ENCODE measurements at places on chromosomes 3 and 15. TPM values are rescaled to one million over a fixed set of nuclear protein-coding genes. Genes with fewer than 3 reads are reported as not detected.

DNA sequence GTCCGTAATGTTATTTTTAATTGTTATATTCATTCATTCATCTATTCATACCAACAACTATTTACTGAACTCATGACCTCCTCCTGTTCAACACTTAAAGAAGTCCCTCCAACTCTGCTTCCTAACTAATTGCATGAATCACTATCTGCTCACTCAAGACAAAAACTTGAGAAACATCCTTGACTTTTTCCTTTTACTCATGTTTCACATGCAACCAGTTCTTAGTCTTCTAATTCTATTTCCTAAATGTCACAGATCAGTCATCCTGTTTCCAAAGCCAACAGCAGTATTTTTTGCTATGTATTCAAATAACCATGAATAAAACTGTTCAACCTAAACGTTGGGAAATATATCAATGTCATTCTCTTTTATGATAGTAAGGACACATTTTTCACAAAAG, 124.6 kb upstream of the GBE1 start:
- H3K4me3 ChIP-seq = no peak overlapping the region
- H3K27me3 ChIP-seq = no peaks in the 10 kb centered on the region
- peaks cover 8% of the 10 kb centered on the region for H3K4me1 ChIP-seq
- H3K27ac ChIP-seq = no peak overlapping the region

DNA sequence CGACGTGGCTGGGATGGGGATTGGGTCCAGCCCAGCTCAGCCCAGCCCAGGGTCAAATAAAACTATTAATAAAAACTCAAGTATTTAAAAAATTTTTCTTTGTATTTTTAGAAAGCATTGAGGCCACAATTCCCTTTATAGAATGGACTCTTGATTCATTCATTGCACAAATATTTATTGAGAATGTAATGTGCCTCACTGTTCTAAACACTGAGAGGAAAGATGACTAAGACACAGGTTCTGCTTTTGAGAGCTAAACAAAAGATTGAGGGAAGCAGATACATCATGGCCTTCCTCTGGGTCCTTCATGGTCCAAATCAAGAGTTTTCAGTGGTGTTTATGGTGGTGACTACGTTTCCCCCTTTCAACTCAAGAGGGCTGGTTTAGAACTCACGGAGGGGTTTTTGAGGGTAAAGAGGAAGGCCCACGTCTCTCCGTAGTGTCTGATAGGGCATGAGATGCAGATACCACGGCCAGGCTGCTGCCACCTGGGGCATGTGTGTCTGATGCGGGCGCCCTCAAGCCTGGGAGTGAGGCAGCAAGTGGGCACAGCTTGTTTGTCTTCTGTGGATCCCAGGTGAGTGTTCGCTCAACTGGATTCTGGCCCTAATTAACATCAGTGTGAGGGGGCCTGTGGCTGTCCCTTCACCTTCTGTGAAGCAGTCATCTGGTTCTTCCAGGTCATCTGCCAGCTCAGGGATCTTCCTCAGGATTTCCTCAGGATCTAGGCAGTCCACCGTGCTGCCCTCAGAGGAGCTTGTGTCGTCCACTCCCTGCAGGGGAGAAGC, 73.5 kb upstream of the SCN5A start:
- no peak for DNase-seq
- no peaks in the 10 kb centered on the region for H3K36me3 ChIP-seq
- no peaks in the 10 kb centered on the region for H3K27me3 ChIP-seq
- no peak overlapping the region for H3K27ac ChIP-seq

DNA sequence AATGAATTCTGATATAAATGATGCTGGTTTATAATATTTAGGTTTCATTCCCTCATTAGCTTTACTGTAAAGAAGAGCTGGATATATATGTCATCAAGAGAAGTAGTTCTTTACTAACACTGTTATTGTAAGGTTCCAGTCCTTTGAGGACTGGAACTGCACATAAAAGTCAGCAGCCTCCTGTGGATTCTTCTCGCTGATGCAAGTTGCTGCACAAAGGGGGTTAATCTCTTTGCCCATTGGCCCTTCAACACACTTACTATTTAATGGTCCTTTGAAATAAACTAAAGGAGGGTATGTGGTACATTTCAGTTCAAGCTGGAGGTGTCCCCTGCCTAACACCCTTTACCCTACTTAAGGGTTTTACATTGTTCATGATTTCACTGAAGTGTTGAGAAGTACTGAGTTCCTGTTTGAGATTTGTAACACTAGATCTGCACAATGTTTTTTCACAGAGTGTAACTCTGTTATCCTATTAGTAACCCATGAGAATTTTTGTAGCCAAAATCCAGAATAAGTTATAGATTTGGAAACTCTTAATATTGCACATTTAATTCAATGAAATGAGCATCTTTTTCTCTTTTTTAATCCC, 43.9 kb downstream of the NR2C2 start:
- no peak for DNase-seq
- no peaks in the 10 kb centered on the region for H3K4me1 ChIP-seq
- H3K27me3 ChIP-seq = no peaks in the 10 kb centered on the region
- H3K36me3 ChIP-seq = no peaks in the 10 kb centered on the region

DNA sequence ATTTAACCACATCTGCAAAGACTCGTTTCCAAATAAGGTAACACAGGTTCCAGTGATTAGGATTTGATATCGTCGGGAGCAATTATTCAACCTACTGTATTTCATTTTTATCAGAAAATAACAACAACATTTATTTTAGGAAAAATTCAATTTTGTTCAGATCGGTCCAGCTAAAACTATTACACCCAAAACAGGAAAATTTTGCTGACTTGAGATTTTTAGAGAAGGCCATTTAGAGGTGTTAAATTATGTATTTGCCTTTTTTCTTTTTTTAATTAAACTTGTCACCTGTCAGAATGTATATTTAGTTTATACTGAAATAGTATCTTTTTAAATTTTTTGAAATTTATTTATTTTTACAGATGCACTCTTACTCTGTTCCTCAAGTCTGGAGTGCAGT, 81.3 kb downstream of the ARHGAP31 start:
- H3K36me3 ChIP-seq = no peaks in the 10 kb centered on the region
- H3K27me3 ChIP-seq = no peaks in the 10 kb centered on the region
- DNase-seq = no peak

DNA sequence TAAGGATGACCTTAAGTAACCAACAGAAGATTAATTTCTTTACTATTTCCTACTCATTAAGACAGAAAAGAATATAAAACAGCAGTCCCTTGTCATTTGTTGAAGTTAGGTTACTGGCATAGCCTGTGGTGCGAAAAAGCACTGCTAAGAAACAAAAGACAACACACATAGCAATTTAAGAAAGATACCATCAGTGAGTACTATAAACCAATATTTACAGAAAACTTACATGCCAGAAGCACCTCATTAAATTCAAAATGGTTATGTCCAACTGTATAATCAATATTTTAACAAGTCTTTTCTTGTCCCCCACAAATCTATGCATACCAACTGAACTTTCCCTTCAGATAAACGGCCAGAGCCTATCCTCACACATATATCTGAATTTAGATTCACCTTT, 42.0 kb downstream of the ANKRD28 start:
- DNase-seq = no peak
- H3K4me1 ChIP-seq = no peaks in the 10 kb centered on the region

DNA sequence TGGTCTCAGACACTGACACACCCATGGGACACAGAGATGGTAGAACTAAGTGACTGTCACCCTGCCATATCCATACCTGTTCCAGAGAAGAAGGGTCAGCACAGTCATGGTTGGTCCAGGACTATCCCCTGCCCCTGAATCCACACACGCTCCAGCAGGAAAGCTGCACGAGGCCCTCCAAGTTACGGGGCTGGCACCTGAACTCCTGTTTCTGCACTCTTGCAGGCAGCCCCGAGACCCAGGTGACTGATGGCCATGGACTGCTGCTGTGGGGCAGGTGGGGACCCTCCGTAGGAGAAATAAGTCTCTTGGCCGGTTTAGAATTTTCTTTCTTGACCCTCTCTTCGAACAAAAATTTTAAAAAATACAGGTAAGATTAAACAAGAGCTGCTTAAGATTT, 30.6 kb downstream of the CHDH start:
- H3K27ac ChIP-seq = no peak overlapping the region
- H3K4me3 ChIP-seq = no peak overlapping the region
- no peak for DNase-seq

DNA sequence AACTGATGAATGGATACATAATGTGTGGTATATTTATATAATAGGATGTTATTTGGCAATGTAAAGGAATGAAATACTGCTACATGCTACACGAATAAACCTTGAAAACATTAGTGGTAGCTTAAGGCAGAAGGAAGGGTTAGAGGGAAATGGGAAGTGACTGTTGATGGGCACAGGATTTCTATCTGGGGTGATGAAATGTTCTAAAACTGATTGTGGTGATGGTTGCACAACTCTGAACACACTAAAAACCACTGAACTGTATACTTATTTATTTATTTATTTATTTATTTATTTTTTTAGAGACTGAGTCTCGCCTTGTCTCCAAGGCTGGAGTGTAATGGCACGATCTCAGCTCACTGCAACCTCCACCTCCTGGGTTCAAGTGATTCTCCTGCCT, 24.8 kb upstream of the SHISA5 start:
- no peak overlapping the region for H3K27ac ChIP-seq
- H3K36me3 ChIP-seq = no peaks in the 10 kb centered on the region
- no peaks in the 10 kb centered on the region for H3K27me3 ChIP-seq

DNA sequence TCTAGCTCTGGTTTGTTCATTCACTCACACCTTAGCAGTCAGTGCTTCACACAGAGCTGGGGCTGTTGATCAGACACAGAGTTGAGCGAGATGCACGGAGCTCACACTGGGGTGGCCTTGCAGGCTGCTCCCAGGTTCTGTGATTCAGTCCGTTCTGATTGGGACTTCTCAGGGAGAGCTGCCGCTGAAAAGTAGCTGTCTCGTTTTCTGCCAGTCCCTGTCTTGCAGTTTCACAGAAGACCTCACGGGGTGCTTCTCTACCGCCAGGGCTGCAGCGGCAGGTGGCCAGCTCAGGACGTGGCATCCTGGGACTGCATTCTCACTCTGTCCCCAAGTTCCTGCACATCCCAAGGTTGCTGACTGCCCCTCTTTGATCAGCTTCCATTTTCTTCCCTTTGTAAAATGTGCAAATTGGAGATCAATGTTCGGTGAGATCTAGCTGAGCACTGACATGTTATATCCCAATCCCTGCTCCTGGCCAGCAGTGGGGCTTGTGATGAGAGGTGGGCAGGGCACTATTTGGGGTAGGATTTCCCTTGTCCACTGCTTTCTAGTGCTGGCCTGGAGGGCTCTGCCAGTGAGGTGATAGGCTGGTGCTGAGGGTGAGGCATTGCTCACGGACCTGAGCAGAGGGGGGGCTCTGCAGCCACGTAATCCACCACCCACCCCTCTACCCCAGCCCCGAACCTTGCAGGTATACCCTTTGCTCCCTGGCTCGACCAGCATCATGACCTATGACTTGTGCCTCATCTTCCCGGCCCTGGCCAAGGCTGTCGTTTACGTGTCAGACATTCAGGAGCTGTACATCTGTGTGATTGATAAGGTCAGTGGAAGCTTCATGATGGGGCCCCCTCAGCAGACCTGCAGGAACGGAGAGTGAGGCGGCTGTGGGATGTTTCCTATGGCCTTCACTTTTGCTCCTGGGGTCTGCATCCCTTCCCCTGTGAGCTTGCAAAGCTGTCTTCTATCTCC, 5.3 kb upstream of the TXNRD3 start:
- no peak overlapping the region for H3K27ac ChIP-seq
- no peaks in the 10 kb centered on the region for H3K36me3 ChIP-seq
- H3K4me3 ChIP-seq = no peak overlapping the region
- H3K4me1 ChIP-seq = no peaks in the 10 kb centered on the region

DNA sequence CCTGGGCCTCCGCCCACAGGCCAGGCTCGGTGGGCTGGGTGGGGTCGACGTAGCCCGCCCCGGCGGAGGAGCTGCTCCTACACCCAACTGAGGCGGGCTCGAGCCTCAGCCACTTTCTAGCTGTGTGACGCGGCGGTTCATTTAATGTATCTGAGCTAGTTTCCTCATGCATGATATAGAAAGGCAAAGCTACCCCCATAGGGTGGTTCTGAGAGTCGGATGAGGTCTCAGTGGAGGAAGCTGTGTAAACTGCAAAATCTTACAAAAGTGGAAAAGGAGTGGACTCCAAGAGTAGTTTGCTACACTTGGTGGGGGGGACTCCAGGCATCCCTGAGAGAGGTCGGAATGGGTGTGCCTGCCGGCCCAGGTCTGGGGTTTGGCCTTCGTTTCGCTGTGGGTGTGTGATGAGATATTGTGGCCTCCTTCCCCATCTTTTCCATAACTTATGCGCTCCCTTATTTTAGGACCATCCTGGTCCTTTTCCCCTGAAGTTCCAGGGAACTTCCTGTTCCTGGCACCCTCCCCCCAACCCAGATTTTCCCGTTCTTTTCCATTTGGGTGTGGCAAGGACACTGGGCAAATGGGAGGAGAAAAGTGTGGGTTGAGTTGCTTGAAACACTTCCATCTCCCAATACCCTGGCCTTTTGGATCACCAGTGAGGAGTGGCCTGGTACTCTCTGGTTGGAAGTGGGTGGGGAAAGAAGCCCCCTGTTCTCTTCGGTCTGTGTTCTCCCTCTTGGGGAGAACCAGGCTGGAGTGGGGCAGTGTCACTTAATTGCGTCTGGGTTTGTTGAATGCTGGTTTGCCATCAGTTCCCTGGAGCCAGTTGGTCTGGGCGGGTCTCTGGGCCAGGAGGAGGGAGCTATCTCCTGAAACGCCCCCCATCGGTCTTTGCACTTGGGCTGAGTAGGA, 1.1 kb downstream of the PDIA5 start:
- no peak for DNase-seq
- peak overlapping the region; percentile 76 for H3K4me3 ChIP-seq
- no peak overlapping the region for H3K27ac ChIP-seq
- no peaks in the 10 kb centered on the region for H3K27me3 ChIP-seq
- no peaks in the 10 kb centered on the region for H3K36me3 ChIP-seq
- peaks cover 5% of the 10 kb centered on the region for H3K4me1 ChIP-seq

DNA sequence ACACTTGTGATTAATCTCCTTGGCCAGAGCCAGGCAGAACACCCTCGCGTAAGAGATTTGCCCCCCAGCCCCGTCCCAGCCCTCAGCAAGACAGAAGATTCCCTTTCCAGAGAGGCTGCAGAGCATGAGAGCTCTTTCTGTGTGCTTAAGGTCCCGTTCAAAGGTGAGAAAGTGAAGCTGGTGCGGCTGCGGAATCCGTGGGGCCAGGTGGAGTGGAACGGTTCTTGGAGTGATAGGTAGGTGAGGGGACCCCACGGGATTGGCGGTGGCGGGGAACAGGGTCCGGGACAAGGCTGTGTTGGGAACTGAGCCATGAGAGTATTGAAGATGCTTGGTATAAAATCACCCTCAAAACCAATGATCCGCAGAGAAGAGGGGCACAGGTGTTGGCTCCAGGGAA, 34.8 kb downstream of the CAPN3 start:
- no peak overlapping the region for H3K27ac ChIP-seq
- peaks cover 3% of the 10 kb centered on the region for H3K36me3 ChIP-seq
- H3K4me3 ChIP-seq = no peak overlapping the region
- no peak for DNase-seq
- H3K27me3 ChIP-seq = no peaks in the 10 kb centered on the region

DNA sequence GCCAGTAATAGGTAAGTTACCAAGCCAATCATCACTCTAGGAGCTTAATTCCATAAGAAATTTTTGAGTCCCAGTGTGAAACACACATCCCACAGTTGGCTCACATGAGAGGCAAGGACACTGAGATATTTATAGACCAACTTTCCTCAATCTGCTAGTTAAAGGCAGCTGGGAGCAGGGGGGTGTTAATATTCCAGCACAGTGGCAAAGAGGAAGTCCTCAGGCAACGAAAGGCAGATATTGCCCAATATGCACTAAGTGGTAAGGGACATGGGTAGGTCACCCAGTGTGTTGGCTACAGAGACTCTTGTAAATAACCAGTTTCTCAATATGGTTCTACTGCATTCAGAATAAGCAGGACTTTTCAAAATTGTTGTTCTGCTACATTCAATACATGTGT, 61.0 kb downstream of the TOP2B start:
- H3K27me3 ChIP-seq = no peaks in the 10 kb centered on the region
- no peak overlapping the region for H3K4me3 ChIP-seq
- no peaks in the 10 kb centered on the region for H3K4me1 ChIP-seq
- H3K36me3 ChIP-seq = peaks cover 70% of the 10 kb centered on the region

Gene NR2E3
- 0.05 TPM for total RNA-seq

Gene UROC1
- 0.38 TPM for total RNA-seq

Gene CEMIP
- total RNA-seq = 0.28 TPM

Gene CHDH
- 0.38 TPM for total RNA-seq

All from thymus (tissue), 14 donors.